AG10803 (cell line): ENCODE measurements at places on chromosomes 12 and 14.
A peak's percentile ranks its signal among the peaks of the same experiment; 100 is the strongest.

DNA sequence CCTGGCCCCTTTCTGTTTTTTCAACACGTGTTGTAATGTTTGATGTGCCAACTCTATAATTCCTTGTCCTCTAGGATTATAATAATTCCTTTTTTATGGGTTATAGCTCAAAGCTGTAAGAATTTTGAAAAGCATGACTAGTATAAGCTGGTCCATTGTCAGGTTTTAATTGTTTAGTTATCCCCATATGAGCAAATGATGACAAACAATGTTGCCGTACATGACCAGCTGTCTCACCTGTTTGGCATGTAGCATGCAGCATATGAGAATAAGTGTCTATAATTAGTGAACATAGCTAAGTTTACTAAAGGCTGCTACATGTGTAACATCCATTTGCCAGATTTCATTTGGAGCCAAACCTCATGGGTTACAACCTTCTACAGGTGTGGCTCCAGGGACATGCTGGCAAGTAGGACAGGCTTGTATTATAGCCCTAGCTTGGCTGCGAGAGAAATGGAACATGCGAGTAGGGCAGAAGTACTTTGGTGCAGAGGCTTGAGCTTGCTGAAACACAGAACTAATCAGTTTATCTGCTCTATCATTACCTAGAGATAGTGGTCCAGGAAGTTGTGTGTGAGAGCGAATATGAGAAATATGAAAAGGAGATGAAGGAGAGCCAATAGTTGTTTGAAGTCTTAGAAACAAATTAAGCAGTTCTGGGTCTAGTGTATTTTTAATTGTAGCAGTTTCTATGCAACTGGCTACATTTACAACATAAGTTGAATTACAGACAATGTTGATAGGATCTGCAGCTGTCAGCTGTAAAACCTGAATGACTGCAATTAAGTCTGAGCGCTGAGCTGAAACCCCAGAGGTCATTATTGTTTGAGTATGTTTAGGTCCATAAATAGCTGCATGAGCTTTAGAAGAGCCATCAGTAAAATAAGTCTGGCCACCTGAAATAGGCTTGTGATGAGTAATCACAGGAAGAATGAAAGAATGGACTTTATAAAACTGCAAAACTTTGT is 22.6 kb upstream of the MAPKAPK5 start:
- DNase-seq: no peak

GRCh38 chr14:40909906-40910305 is 696.8 kb upstream of the LRFN5 start:
- DNase-seq: no peak

- no peak for DNase-seq
These were observed 8.5 kb upstream of the SERPINA9 start for GRCh38 chr14:94484481-94484880.

DNA sequence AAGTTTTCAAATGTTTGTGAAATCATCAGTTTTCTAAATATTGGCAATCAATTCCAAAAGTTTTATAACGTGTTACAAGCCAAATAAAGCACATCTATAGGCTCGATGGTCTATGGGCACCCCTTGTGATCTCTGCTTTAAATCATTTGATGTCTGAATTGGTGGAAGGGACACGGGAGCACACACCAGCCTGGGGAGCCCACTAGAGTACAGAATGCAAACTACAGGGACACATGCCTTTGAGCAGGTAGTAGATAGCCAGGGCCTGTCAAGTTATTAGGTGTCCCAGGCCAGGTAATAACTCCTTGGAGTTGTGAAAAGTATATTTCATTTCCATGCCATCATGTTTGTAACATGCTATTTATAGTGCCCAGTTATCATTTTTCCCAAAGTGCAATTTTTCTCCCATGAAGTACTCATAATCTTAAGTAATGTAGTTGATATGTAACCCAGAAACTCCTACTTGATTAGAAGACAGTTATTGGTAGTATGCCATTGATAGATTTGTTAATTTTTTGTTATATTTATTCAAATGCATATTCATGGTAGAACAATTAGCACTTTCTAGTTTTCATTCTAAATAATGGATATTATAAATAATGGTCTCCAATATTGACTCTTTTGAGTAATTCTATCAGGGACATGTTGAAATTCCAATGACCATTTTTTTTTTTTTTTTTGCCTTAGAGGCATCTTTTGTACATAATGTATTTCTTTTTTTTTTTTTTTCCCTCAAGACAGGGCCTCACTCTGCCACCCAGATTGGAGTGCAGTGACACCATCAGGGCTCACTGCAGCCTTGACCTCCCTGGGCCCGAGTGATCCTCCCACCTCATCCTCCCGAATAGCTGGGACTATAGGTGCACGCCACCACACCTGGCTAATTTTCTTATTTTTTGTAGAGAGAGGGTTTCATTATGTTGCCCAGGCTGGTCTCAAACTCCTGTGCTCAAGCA is 96.9 kb upstream of the FGD4 start:
- no peak for DNase-seq

DNA sequence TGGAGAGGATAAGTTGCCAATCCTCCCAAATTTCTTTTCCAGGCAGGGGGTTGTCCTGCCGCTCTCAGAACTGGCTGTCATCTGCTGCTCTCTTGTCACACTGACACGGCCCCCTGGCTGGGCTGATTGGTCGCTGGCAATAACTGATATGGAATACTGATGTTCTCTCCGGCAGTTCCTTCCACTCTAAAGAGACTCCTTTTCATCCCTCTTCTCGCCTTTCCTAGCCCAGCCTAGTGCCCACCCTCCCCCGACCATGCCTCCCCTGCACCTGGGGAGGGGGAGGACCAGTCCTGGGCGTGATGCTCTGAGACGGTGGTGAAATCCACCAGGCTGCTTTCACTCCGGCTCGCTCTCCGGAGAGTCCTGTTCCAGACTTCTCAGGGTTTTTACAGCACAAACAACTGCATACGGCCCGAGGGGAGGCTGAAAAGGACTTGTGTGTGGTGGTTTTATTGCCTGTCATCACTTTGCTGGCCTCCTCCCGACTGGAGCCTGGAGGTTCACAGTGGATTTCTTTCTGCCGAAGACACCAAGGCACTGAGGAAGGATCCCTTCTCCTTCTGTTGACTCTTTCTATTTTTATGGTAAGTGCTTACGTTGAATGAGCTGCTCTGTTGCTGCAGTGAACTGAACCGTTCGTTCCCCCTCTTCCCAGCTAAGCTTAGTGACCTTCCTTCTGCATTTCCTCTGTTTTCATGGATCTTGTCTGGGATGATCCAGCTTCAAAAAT is at the start of gene ANO4:
TSS of gene ANO4 (plus strand) at position 336 of the 733 bp plus-strand sequence. CDS start 107,010 bp downstream, outside the sequence.
- DNase-seq: peak; percentile 21

GRCh38 chr12:89567691-89568239 is 41.9 kb upstream of the POC1B start:
- DNase-seq: no peak

- no peak for DNase-seq
These were observed 6.8 kb upstream of the YLPM1 start for GRCh38 chr14:74756326-74756725.

DNA sequence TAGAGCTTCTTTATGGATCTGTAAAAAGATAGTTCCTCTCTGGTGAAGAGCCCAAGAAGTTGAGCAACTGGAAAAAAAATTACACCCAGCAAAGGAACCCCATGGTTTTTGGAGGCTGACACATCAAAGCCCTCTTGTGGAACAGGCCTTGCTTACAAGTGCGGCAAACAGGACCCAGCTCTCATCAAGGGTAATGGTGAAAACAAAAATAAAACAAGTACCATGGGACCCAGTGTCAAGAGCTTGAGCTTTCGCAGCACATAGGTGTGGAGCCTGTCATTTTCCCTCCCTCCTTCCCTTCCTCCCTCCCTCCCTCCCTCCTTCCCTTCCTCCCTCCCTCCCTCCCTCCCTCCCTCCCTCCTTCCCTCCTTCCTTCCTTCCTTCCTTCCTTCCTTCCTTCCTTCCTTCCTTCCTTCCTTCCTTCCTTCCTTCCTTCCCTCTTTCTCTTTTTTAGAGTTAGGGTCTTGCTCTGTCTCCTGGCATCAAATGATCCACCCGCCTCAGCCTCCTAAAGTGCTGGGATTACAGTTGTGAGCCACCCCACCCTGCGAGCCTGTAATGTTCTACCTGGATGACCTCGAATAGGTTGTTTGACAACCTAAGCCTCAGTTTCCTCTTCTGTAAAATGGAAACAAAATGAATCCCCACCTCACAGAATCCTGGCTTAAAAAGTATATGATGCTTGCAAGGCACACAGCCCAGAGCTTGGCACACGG is 114.3 kb upstream of the RPH3A start:
- DNase-seq: no peak

DNA sequence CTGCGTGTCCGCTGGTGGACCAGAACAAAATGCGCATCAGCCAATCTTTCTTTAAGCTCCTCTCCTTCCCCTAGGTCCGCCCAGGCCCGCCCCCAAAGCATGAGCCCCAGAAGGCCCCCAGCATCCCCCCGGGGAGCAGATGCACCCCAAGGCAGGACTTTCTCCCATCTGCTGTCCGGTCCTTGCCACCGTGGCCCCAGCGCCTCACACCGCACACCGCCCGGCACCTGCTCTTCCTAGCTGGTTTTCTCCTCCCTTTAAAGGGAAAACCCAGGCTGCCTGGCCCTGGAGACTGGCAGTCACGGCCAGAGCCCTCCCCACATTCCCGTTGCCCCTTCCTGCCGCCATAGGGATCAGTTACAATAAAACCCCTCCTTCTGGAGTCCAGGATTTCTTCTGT is 30.2 kb downstream of the RIMBP2 start:
- no peak for DNase-seq

DNA sequence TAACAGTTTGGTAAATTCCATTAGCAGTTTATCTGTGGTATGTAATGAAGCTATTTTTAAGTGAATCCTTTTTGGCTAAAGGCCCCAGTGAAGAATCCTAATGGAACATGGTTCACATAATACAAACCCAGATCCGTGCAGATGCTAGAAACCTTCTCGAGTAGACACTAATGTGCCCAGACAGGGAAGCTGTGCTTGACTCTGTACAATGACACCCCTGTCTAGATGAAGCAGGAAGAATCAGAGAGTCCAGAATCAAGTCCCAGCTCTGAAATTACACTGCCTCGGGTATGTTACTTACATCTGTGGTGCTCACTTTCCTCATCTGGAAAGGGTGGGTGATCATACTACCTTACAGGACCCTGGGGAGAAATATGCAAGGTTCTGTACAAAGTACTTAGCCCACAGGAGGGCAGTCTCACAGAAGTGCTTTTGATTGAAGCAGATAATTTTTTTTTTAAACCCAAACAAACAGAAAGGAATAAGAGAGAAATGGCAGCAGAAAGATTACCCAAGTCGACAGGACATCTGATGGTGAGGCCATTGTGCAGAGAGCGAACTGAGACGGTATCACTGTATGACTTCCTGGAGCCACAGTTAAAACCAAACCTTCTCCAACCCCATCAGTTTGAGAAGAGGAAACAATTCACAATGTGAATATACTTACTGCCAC is 8.5 kb downstream of the CRACR2A start:
- DNase-seq: no peak

GRCh38 chr12:100789146-100789545 is 5.4 kb upstream of the ANO4 start:
- peak; percentile 56 for DNase-seq

GRCh38 chr12:119687406-119687805 is 19.5 kb downstream of the PRKAB1 start:
- no peak for DNase-seq

DNA sequence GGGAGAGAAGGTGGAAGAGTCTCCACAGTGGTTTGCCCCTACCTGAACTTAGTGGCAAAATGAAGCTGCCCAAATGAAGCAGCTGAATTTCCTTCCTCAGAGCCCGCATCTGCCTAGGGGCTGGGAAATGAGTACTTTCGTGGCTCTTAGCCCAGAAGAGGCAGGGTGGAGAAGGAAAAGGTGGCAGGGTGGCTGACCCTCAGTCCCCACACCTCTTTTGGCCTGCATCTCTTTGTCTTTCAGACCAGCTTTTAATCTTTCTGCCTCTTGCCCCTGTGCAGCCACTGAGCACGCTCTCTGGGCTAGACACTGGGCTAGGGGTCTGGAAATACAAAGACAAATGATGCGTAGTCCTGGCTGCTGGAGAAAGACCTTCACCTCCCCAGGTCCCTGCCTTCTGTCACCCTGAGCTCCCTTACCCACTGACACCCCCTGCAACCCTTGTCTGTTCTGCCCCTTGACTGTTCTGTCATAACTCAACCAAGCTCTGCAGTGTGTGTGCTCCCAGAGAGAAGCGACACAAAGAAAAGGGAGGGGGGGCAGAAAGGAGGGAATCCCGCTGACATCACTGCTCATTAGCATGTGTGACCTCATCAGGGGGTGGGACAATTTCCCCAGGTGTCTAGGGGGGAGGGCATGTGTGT is 371 bp upstream of the REM2 start:
- peak; percentile 18 for DNase-seq

- no peak for DNase-seq
These were observed 55.1 kb upstream of the BCL11B start for GRCh38 chr14:99327050-99327449.

- DNase-seq: peak; percentile 19
These were observed 151.3 kb downstream of the PAH start for GRCh38 chr12:102765736-102766135.

DNA sequence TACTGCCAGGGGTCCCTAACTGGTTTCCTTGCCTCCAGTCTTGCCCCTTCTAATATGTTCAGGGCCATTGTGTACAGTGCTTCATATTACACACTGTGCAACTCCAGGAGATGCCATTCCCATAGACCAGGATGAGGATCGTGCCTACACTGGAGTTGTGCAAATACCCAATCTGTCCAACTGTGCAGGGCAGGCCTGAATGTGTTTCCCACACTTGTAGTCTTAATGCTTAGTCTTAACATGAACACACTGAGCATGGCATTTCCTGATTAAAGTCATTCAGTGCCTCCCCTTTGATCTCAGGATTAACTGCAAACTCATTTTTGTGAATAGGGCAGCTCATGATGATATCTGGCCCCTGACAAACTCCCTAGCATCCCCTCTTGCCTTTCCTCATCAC is 165.5 kb downstream of the TTC8 start:
- DNase-seq: no peak

GRCh38 chr14:43535231-43535838 is 971.7 kb downstream of the FSCB start:
- no peak for DNase-seq

- DNase-seq: no peak
These were observed 166.0 kb downstream of the SLC38A4 start for GRCh38 chr12:46659824-46660223.

- DNase-seq: no peak
These were observed 18.0 kb downstream of the ZFYVE21 start for GRCh38 chr14:103733651-103734050.

DNA sequence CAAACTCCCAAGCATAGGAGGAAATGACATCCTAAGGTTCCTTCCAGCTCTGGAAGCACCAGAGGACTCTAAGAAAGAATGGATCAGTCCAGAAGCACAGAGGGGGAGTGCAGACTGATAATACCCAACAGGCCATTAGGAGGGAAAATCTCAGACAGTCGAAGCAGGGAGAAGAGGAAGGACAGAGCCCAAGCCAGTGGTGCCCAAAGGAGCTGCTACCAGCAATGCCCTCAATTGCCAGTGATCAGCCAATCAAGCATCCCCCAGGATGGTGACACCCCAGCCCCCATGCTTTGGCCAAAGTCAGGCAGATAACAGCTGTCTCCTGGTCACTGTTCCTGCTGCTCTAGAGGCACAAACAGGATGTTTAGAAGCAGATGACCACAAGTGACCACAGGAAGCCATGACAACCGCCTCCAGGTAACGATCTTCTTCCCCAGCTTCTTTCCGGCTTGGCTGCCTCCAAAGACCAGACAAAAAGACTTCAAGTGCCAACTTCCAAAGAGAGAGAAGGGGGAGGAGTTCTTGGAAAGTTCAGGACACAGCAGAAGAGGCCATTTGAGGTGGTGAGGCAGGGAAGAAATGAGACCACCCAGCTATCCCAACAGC is 16.2 kb downstream of the PXN start:
- no peak for DNase-seq
